ENCODE measurements at places on chromosomes 4 and X.

- DNase-seq = no peak
Measured at GRCh38 chr4:24103434-24104157, 213.7 kb upstream of the PPARGC1A start.

GRCh38 chr4:134001057-134001456, 200.5 kb downstream of the PABPC4L start:
- DNase-seq = no peak

GRCh38 chr4:162622664-162623063, 458.9 kb upstream of the FSTL5 start:
- DNase-seq = no peak

- DNase-seq = no peak
Measured at GRCh38 chrX:137574102-137574783, 8.3 kb downstream of the ZIC3 start.

- no peak for DNase-seq
Measured at GRCh38 chrX:50648156-50648555, 165.8 kb downstream of the SHROOM4 start.

DNA sequence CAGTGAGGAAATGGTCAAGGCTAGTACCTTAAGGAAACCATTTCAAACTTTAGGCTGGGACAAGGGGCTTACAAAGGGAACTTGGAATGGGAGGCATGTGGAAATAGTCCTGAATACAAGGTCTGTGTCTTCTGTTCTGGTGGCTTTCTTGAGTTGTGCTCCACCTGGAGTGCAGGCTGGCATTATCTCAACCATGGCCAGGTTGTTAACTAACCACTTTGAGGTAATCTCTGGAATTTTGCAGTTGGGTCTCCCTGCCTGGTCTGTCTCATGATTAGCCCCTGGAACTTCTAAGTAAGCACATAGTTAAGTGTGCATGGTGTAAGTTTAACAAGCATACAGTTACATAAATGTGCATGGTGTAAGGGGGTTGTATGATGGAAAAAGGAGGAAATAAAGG, 77.5 kb downstream of the PCDH18 start:
- DNase-seq = no peak

- no peak for DNase-seq
Measured at GRCh38 chr4:141642063-141642462, 5.7 kb downstream of the IL15 start.

- no peak for DNase-seq
Measured at GRCh38 chrX:134670134-134670924, 12.1 kb upstream of the PLAC1 start.

DNA sequence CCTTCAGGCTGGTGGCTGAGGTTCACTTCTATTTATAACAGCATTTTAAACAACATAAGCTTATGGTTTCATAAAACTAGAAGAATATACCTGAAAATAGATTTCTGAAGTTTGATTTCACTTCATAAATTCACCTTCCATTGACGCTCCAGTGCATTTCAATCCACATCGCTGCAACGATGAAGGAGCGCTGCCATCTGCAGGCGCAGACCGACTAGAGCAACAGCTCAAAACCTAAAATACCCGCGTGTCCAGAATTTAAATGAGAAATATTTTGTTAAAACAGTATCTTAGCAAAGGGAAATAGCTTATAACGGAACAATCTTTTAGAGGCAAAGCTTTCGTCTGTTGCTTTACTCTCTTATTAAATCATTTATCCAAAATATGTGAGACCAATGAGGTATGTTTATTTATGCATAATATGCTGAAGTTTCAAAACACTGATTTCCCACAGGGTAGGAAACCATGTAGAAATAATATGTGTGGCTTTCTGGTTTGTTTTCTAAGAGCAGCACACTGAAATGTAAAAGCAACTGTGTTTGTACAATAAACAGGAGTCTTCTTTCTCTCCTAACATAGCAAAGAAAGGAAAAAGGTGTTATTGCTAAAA, 816.4 kb upstream of the FRG1 start:
- DNase-seq = no peak

DNA sequence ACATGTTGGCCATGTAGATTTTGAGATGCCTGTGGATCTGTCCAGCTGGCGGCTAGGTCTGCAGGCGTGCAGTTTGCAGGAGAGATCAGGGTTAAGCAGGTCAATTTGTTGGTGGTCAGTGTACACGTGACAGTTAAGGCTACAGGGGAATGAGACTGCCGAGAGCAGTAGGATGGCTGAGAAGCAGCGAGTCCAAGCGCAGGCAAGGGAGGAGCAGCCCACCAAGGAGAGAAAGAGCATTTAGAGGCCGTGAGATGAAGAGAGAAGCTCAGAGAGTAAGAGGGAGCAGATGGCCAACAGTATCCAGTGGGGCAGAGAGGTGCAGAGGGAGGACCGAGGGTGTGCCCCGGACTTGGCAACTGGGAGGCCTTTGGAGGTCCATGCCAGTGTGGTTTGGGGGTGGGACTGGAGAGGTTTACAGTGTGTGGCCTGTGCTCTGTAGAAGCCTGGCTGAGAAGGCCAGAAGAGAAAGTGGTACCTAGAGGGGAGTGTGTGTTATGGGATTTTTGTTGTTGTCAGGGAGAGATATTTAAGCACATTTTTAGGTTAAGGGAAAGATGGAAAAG, 18.4 kb downstream of the SNX25 start:
- no peak for DNase-seq

DNA sequence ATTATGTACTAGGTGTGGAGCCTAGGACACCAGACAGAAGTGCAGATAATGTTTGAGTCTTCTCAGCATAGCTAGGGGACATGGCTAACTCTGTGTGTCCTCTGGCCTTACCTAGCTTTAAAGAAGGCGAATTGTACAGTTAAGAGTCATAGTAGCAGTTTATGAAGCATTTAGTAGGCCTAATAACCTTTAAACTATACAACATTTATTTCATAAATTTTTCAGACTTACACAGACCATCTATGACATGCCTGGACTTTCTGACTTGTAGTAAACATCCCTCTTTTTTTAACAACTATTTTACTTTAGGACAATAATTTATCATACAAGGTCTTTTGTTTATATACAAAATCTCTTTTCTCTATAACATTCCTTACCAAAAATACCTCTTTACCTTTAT, 37.4 kb downstream of the ETNPPL start:
- DNase-seq = no peak

DNA sequence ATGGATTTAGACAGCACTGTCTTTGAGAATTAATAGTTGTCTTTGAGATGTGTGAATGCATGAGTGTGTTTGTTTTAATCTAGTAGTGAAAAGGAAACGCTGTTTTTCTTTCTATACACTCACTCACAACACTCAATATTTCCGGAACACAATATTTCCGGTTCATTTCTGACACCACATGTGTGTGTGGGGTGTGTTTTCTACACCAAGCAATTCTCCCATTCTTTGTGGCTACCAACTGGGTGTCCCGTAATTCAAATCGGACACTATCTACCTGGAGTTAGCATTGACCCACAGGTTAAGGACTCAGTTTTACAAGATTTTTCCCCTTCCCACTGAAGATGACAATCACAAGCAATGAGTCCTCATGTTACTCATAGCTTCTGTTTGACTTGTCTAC, 113.9 kb downstream of the SNCA start:
- DNase-seq = no peak

- DNase-seq = no peak
Measured at GRCh38 chr4:155599596-155599995, 67.1 kb upstream of the GUCY1A1 start.

DNA sequence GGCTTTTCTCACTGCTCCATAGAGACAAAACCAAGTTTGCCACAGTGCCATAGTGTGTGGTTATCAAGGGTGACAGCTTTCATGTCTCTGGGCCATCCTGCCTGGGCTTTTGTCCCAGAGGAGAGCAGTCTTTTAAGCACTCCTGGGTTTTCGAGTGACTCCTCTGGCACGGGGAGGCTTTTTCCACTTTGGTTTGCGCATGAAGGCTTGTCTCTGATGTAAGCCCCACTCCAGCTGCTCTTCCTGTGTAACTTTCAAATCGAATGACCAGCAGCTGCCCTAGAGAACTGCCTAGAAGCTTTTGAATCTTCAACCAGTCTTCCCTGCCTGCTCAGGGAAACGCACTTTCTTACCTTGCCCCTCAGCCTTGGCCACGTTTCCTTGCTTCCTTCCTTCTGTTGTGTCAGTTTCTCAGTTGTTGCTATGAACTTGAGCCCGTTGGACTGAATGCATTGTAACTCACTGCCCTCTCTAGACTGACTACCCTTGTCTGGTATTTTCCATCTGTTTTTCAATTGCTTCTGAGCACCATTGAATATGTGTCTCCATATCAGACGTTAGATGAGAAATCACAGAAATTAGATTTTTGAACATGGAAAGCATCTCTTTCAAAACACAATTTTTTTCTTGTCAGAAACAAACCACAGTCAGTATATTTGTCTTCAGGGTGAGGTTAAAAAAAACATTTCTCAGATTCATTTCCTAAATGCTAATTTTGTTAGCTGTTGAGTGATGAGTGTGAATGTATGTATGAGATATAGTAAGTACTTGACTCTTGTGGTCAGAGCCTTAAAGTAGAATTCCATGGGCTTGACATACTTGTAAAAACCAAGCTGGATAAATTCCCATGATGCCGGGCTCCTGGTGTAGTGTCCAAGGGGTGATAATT, 45.3 kb downstream of the SLC9A6 start:
- no peak for DNase-seq

DNA sequence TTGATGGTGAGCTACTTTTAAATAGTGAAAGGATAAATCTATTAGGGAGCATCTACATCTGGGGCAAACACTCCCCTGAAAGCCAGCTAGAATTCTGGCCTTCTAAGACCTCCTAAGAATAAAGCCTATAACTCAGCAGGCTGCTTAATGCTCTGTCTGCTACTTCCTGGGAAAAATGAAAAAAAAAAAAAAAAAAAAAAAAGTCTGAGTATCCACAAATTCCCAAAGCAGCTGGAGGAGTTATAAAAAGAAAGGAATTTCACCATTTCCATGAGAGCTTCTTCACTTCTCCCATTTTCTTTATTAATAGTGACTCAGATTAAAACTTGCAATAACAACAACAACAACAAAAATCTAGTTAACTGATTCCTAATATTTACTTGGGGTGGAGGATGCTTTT, 511.2 kb downstream of the INPP4B start:
- DNase-seq = no peak
